T-helper 1 cell (primary cell): ENCODE measurements at places on chromosomes 13 and 19.
A peak's percentile ranks its signal among the peaks of the same experiment; 100 is the strongest.

DNA sequence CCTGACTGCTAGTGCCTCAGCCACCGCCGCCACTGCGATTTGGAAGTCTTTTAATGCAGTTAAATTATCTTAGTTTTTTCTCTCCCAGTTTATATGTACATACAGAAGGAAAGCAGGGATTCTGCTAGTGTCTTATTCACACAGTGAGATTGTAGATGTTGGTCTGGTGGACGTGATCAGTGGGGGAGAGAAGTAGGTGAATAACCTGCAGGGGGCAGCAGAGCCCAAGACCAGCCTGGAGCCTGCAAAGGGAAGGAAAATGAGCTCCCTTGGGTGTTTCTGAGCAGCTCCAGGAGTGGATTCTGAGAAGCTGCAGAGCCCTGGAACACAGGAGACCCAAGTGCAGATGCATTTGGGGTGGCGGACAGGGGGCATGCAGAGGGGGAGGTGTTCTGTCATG lies 26.3 kb downstream of the ZNF844 start:
- peak; percentile 9 for DNase-seq

DNA sequence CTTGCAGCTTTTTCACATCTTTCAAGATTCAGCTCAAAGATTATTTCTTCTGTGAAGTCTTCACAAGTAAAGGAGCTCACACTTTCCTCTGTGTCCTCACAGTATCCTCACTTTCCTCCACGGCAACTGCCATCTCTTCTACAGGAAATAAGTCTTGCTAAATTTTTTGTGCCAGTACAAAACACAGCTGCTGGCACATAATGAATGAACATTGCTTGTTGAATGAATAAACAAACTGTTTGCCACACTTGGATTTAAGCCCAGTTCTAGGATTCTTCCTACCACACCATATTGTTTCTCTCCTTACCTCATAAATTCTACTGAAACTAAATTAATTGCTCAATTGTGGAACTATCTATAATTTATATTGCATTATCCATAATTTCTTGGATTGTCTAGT lies 59.5 kb downstream of the RAP2A start:
- no peak for DNase-seq

DNA sequence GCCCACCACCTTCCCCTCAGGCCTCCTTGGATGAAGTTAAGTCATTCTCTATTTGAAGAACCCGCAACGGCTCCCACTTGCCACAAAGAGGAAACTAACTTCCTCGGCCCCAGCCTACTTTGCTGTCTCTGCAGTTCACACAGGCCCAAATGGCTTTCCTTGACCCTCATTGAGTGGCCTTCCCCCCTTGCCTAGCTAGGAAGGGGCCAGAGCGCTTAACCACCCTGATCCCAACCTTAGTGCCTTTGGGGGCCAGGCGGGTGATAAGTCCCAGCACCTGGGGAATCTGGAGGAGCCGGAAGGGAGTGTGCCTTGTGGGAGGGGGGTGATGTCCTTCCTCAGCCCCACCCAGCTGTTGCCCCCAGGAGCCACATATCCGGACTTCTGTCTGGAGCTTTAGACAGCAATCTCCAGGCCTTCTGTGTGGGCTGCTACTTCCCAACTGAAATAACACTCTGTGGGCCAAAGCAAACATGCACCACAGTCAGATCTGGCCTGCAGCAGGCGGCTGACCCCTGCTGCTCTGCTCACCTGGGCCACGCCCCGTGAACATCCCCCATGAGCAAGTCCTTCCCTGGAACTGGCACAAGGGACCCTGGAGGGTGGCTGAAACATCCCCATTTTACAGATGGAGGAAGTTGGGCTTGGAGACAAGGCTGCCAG lies 10.5 kb downstream of the NECTIN2 start:
- no peak for DNase-seq

GRCh38 chr13:110225609-110226574 lies 81.1 kb downstream of the COL4A1 start:
- DNase-seq: no peak

GRCh38 chr13:40384976-40385857 lies 281.2 kb downstream of the FOXO1 start:
- DNase-seq: no peak

GRCh38 chr13:30504081-30504480 lies 38.3 kb upstream of the HMGB1 start:
- no peak for DNase-seq

DNA sequence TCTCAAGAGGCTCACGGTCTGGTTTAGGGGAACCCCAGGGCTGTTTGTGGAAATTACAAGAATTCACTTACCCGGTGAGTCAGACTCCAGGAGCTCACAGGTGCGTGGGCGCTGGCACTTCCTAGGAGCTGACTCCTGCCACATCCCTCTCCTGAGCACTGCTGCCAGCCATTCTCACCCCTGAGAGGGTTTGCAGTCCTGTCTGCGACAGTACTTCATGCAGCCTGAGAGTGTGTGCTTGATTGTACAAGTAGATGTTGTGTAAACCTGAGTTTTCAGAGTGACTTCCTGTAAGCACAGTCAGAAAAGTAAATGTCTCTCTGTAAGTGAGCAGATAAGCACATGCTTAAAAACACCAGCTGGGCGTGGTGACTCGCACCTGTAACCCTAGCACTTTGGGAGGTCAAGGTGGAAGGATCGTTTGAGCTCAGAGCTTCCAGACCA lies 8.1 kb downstream of the MRPL4 start:
- DNase-seq: no peak

DNA sequence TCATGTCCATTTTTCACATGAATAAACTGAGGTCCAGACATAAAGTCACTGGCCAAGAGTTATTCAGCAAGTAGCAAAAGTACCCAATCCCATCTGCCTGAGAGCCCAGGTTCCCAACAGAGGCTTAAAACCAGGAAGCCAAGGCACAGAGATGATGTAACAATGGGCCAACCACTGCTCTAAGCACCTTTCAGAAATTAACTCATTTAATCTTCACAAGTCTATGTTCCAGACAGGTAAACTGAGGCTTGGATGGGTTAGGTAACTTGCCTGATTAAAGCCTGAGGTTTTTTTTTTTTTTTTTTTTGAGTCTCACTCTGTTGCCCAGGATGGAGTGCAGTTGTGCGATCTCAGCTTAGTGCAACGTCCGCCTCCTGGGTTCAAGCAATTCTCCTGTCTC lies 4.0 kb upstream of the DYRK1B start:
- DNase-seq: no peak

DNA sequence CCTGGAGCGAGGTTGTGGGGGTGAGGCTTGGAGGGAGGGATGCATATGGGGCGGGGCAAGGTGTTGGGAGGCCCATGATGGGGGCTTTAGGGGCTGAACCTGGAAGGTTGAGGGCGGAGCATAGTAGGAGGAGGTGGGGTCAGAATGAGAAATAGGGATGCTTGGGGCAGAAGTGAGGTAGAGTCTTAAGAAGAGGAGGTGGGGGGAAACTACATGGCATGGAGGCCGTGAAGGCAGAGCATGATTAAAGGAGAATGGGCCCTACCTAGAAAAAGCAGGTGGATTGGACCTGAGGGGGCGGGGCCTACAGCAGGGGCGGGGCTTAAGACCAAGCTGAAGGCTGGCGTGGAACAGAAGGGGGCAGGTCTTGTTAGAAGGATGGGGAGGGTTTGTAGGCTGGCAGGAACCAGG lies 799 bp downstream of the NR1H2 start:
- peak; percentile 59 for DNase-seq

GRCh38 chr13:48866249-48866648 lies 109.5 kb upstream of the FNDC3A start:
- DNase-seq: no peak

- DNase-seq: no peak
Observed at GRCh38 chr19:17866312-17866963, 5.3 kb upstream of the SLC5A5 start.

DNA sequence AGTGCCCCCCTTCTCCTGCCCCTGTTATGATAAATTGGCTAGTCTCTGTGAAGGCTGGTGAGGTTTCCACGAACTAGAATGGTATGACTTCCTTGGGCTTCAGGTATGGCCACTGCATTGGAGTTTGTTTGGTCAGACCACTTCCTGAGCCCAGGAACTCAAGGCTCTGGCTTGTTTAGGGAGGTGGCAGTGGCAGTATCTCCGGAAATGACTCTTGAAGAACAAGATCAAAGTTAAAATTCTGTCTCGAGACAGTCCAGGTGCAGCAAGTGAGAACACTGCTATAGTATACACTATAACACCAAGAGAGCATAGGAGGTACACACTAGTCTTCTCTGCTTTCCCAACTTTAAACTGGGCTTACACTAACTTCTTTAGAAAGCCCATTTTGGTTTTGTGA lies 309.1 kb downstream of the KLF12 start:
- no peak for DNase-seq

GRCh38 chr13:81058211-81058915 lies 717.4 kb upstream of the SPRY2 start:
- no peak for DNase-seq
